ENCODE measurements at places on chromosomes 6 and 20.

- no peak for DNase-seq
Measured at GRCh38 chr6:129284225-129284624, 401.3 kb downstream of the LAMA2 start.

DNA sequence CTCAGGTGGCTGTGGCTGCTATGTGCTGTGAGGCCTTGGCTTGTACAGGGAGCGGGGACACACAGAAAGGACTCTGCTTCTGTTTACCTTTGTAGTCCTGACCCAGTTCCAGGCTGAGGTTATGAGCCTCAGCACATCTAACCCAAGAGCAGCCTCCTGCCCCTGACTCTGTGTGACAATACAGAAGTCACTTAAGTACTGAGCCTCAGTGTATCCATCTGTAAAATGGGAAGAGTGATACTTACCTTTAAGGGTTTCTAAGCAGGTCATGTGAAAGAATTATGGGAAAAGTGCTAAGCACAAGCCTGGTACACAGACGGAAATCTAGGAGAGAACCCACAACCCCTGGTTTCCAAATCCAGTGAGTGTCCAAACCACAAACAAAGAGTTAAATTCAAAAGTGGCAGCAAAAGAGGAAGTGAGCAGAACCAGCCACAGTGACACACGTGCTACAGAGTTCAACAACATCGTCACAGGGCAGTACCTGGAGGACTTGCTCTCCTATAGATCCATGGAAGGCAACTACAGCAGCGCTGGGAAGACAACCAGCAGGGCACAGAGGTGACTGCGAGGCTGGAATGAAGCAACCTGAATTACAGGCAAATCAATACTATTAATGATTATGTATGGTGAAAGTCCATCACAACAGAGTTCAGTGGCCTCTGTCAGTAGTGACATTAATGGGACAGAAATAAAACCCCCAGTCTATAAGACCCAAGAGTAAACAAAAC lies 12.5 kb downstream of the TRIM26 start:
- DNase-seq: no peak

GRCh38 chr6:84798257-84798656 lies 33.9 kb upstream of the TBX18 start:
- DNase-seq: no peak

GRCh38 chr6:158667360-158667981 lies 17.6 kb downstream of the SYTL3 start:
- DNase-seq: no peak

GRCh38 chr6:123759472-123759871 lies 44.2 kb upstream of the NKAIN2 start:
- no peak for DNase-seq

All from activated CD4-positive, alpha-beta T cell treated with anti-CD3 and anti-CD28 coated beads, Interleukin-2, amount 50 U/mL, for 1 hour (primary cell).